NCI-H446 (cell line): ENCODE measurements at places on chromosomes 1 and 21.

DNA sequence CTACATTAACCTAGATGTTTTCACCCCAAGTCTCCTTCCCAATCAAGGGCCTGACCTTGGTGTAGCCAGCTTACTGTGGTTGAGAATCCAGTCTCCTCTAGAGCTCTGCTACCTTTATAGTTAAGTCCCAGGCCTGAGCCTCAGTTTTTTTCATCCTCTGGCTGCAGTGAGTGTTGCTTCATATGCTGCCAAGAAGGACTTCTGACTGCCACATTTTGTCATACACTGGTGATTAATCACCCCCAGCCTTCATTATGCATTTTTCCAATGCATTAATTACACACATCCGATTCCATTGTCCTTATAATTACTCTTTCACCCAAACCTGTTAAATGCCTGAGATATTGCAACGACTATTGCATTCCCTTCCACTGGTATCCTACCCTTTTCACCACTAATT lies 66.3 kb upstream of the FGGY start:
- peak; percentile 82 for DNase-seq

DNA sequence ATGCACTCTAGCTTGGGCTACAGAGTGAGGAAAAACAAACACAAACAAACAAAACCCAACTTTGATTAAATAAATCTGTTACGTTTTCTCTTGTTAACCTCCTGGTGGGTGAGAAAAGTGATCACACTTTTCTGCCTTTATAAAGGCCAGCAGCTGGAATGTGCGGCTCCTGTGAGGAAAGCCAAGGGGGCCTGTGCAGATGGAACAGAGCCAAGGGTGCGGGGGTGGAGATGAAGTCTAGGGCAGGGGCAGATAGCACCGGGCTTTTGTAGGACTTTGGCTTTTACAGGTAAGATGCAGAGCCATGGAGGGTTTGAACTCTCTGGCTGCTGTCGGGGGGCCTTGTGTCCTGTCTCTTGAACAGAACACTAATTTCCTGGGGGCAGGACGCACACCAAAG lies 40.7 kb upstream of the GPR37L1 start:
- no peak for DNase-seq

DNA sequence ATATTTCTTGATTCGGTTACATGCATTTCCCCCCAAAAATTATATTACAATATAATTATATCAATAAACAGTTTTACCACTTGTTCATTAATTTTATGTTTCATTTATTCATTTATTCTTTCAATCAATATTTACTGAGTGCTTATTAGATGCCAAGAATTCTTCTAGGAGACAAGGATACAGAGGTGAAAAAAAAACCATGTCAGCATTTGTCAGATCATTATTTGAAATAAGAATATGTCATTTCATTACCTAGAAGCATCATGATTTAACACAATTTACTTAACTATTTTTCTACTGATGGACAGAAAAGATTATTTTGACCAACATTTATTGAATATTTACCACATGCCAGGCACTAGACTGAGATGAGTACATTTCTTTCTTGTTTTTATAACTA lies 512.7 kb downstream of the LMO4 start:
- DNase-seq: no peak

DNA sequence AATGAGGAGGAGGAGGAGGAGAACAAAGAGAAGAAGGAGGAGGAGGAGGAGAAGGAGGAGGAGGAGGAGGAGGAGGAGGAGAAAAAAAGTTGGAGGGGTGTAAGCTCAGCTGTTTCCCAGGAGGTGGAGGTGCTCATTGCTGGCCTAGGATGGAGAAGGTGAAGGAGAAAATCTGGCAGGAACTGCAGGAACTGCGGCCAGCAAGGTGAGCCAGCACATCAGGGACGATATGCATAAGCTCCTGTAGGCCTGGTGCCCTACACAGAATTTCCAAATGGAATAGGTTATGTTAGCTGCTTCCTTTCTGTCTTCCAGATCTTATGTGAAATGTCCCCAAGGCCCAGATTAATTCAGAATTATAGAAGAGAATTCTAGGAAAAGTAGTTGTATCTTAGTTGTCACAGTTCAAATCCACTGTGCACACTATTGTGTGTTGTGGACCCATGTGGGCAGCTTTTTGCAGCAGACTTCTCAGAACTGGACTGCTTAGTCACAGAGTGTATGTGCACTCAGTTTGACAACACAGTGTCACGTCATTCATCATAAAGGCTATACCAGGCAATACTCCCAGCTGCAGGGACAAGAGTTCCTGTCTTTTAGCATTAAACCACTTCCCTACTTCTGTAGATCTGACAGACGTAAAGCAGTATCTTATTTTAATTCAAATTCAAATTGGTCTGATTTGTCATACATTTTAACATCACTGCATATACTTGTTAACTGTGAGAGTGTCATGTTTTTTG lies 303.7 kb downstream of the HLX start:
- no peak for DNase-seq

DNA sequence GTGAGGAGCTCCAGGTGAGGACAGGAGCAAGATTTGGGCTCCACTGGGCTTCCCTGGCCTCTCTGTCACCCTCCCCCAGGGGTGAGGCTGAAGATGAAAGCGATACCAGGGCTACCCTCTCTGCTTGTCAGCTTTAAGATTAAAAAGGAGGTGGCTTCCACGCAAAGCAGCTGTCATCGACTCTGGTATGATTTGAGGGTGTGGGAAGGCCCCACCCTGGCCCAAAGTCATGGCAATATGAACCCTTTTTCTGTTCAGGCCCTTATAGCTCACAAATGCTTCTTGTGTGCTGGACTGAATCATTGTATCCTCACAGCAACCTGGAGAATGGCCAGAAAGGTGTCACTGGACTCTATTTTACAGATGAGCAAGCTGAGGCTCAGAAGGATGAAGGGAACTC lies 41.6 kb downstream of the NUAK2 start:
- DNase-seq: no peak

DNA sequence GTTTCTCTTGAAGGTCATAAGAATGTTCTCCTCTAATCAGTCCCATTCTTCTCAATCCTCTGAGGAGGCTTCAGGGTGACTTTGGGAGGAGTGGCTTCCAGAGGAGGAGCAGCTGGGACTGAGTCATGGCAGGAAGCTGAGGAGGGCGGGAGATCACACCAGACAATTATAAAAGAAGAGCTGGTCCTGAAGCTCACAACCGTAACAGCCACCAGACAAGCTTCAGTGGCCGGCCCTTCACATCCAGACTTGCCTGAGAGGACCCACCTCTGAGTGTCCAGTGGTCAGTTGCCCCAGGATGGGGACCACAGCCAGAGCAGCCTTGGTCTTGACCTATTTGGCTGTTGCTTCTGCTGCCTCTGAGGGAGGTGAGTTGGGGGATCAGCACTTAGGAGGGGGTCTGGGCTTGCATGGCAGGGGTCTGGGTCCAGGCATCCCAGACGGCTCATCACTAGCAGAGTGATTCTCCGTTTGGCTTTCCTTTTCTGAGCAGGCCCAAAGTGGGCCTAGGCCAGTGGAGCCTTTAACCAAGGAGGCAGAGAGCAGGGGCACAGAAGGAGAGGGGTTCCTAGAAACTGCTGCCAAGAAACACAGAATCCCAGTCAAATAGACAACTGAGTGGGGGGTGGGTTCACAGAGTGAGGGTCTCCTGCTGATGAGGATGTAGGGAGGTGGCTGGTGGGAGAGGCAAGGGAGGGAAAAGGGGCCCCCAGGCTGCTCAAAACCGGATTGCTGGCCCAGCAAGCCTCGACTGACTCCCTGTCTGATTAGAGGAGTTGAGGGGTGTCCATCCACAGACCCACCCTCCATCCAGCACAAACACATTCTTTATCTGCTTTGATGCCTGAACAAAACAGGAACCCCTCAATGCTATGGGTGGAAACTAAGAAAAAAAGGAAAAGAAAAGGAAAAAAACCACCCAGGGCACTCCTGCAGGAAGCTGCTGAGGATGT lies at the start of gene ECM1:
TSS of gene ECM1 (plus strand) at position 198 of the 953 bp plus-strand sequence. CDS start at position 299, 101 bp downstream.
- DNase-seq: no peak

GRCh38 chr1:32754317-32755097 lies 51.9 kb upstream of the SYNC start:
- no peak for DNase-seq

- no peak for DNase-seq
These were observed at the start of gene CAMTA1 for GRCh38 chr1:6785318-6785727. CAMTA1 (plus strand) TSS chr1:6785454; CDS start chr1:6785531, 77 bp downstream.

DNA sequence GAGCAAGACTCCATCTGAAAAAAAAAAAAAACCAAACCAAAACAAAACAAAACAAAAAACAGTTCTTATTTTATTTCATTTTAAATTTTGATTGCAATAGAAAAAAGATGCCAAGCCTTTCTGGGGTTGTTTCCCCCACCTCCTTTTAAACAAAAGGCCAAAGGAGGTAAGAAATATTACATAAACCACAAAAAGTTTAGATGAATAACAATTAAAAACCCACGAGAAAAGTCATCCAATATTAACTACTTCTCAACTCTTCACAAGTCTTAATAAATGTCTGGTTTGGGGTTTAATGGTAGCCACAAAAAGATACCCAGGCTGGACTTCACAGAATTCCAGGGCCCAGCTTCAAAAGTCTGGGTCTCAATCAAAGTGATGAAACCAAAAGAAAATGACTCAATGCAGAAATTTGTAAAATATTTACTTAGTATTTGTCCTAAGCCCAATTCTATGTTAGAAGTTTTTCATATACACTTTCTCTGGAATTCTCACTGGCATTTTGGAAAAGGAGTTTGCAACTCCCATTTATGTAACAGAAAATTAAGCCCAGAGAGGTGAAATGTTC lies 47.0 kb upstream of the SDC3 start:
- DNase-seq: no peak

DNA sequence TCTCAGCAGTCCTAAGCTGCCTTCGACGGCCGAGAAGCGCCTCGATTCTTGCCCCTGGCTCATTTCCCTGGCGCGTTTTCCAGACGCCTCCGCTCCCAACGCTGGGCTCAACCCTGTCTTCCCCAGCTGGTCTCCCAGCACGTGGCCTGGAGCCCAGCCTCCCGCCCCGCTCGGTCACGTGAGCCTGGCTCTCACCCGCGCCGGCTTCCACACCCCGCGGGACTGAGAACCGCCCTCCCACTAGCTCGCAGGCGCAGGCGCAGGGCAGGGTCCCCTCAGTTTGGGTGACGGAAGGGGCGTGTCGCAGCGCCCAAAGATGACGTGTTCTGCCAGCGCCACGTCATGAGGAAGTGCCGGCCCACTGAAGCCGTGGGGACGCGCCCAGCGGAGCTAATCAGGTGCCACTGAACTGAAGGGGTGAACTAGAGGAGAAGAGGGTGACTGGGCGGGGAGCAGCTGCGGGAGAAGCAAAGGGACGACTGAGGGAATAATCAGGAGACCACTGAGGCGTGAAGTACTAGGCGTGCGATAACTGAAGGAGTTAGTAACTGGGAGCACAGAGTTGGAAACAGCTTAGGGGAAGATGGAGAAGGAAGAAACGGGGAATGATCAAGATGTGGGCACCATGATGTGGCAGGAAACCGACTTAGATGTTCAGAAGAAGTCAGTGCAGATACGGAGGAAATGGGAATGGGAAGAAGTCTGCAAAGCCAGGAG lies at the start of gene DHDDS:
TSS of gene DHDDS (plus strand) at position 343 of the 717 bp plus-strand sequence. CDS start 625 bp downstream, outside the sequence.
- DNase-seq: peak; percentile 100

GRCh38 chr1:38117444-38117887 lies 70.9 kb upstream of the POU3F1 start:
- peak; percentile 92 for DNase-seq

- no peak for DNase-seq
These were observed 8.0 kb downstream of the PHLDA3 start for GRCh38 chr1:201460814-201461644.

GRCh38 chr1:176934370-176934769 lies 230.1 kb downstream of the ASTN1 start:
- no peak for DNase-seq

GRCh38 chr21:28089599-28090441 lies 902.9 kb downstream of the LTN1 start:
- no peak for DNase-seq

DNA sequence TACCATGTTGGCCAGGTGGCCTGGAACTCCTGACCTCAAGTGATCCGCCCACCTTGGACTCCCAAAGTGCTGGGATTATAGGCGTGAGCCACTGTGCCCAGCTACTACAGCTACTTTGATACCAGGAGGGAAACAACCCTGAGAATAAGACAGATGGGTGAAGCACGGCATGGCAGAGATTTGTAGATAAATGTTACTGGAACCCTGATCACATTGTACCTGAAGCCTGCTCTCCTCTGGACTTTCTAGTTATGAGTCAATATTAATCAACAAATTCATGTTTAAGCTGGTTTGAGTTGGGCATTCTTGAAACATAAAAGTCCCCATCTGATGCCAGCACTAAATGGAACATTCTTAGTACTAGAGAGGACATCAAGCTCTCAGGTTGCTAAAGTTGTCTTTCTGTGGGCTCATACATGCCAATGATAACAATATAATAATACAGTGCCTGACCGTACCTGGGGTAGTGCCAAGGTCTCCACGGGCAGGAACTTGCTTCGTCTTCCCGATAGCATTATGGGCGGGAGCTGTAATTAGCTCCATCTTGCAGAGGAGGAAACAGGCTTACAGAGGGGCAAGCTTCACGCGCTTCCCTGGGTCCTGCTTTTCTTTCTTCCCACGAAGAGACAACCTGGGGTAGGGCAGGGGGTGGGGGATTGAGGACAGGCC lies 30.7 kb upstream of the SLC19A1 start:
- no peak for DNase-seq

DNA sequence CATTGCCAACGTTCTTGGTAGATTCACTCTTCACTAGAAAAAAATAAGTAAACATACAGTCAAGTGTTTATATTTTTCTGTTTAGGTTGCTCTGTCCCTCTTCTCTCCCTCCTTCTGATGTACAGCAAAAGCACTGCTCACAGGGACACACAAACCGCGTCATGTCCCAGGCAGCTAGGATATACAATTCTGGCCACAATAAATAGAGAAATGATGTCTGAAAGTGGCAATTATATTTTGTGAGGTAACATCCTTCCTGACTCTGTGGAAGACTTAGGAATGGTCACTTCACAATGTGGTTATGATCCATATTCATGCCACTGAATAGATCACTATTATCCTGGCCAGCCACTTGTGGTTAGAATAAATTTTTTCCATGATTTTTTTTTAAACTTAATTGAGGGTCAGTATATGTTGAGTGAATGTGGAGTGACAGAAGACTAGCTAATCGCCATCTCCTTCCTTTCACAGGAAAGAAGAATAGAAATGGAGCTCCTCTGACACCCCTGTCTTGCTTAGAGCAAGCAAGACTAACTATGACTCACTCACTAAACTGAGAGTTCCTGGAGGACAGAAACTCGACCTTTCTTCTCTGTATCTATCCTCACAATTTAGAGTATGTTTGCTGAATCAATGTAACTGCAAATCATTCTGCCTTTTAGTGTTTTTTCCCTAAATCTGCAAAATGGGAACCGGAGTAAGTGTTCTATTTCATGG lies 54.0 kb downstream of the ZNHIT6 start:
- DNase-seq: no peak
